ENCODE measurements at places on chromosomes 6 and 20. TPM values are rescaled to one million over a fixed set of nuclear protein-coding genes. Genes with fewer than 3 reads are reported as not detected.

The SIRPA gene
- total RNA-seq = not detected

- DNase-seq = no peak
Measured at GRCh38 chr6:4664911-4665310, 111.3 kb upstream of the CDYL start.

- no peak for DNase-seq
Measured at GRCh38 chr20:63711085-63711645, 3.3 kb downstream of the ZGPAT start.

GRCh38 chr6:25774120-25774715, 19.7 kb downstream of the SLC17A4 start:
- peak; percentile 51 for DNase-seq

DNA sequence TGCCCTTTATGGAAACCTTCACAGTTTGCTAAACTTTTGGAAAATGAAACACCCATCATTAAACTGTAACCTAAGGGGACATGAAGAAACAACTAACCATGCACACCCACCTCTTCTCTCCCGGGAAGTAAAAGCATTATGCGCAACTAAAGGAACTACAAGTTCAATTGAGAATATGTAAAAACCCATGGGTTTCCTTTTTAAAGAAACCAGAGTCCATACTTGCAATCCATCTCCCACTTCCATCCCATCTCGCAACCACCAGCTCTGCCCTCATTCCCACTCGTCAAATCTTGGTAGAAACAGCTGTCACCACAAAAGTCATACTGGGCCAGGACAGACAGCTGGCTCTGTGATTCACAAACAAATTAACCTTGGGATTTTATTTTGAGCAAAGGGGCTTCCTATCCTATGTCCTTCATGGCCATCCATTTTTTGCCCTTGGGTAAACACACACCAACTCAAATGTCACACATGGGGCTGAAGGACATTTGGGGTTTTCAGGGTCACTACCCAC, 81.5 kb downstream of the HAO1 start:
- DNase-seq = no peak

Measured in activated CD4-positive, alpha-beta T cell treated with anti-CD3 and anti-CD28 coated beads, Interleukin-2, amount 10 ng/mL, durations not matched to agents 24 days and 14 days (primary cell).